NCI-H1092 (cell line): ENCODE measurements at places on chromosomes 12 and 14.

DNA sequence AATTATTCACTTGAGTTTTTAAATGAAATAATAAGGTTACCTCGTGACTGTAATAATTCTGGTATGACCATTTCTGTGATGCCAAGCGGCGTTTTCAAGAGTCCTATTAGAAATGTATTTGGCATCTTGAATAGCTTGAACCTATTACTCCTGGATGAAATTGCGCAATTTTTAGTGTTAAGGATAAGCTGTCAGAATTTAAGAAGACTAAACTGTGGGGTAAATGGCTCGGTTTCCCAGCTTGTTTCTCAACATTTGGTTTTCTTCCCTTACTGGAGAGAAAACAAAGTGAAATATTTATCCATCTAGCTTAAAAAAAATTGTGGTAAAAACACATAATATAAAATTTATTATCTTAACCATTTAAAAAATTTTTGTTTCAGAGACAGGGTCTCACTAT is 26.8 kb downstream of the PCNX1 start:
- DNase-seq, result no peak

GRCh38 chr14:53330441-53330840 is 177.3 kb upstream of the DDHD1 start:
- DNase-seq, result no peak

DNA sequence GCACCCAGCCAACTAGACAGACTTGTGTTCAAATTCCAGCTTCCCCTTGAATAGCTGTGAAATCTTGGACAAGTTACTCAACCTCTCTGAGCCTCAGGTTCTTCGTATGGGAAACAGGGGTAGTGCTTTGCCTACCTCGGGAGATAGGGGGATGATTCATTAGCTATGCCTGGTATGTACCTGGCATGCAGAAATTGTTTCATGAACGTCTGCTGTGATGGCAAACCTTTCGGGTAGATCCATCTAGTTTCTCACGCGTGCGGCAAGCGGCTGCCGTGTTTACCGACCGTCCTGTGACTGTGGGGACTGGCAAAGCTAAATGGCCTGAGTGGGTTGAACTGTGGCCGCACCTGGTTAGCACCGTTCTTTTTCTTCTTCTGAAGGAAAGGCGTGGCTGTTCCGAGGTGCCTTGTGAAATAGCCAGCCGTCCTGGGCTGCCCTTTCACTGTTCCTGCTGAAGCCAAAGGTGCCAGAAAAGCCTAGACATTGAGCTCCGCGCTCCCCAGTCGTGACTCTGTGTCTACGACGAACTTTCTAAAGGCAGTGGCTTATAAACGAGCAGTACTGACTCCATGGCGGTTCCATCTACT is 40.6 kb upstream of the MED13L start:
- DNase-seq, result no peak

GRCh38 chr14:24178399-24179178 is 6.7 kb downstream of the REC8 start:
- DNase-seq, result no peak

DNA sequence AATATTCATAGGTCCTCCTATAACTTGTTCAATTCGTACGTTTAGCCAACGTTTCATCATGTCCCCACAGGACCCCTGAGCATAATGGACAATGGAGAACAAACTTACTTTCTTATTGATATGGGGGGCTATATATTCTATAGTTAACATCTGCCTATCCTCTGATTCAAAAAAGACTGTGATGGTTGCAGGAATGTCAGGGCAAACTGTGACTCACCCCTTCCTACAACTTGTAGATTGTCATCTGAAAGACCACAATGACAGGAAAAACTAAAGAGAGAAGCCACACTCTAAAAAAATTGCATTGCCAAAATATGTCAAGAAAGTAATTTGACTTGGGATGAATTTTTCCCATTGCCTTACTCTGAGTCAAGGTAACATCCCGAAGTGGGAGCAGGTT is 50.8 kb downstream of the CATSPERB start:
- no peak for DNase-seq

GRCh38 chr14:67666750-67667449 is 7.5 kb downstream of the VTI1B start:
- no peak for DNase-seq

- DNase-seq, result no peak
Observed at GRCh38 chr12:47955059-47955458, 8.3 kb upstream of the TMEM106C start.

- DNase-seq, result no peak
Observed at GRCh38 chr12:75837700-75838099, 193.9 kb downstream of the PHLDA1 start.
